Neural crest cell (in vitro differentiated cells): ENCODE measurements at places on chromosomes 5 and 9. TPM values are rescaled to one million over a fixed set of nuclear protein-coding genes. Genes with fewer than 3 reads are reported as not detected.
A peak's percentile ranks its signal among the peaks of the same experiment; 100 is the strongest.

DNA sequence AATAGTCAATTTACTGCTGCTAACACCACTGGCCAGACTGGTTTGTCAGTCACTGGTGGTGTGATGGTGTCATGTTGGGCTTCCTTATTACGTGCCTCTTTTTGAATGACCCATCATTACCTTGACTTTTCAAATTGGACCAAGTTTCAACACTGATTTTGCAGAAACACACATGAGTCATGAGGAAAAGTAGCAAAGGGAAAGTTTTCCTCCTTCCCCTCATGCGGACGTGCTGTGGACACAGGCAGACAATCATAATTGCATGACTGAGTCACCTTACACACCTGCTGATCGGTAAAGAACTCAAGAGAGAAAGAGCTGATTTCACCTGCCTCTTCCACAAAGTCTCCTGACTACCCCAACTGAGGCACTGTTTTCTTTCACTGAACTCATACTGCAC is 324.5 kb downstream of the ARRDC3 start:
- peaks cover 5% of the 10 kb centered on the region for H3K36me3 ChIP-seq
- peak overlapping the region; percentile 25 for H3K27ac ChIP-seq
- H3K4me1 ChIP-seq, result peaks cover 4% of the 10 kb centered on the region
- H3K4me3 ChIP-seq, result no peak overlapping the region
- no peaks in the 10 kb centered on the region for H3K27me3 ChIP-seq

DNA sequence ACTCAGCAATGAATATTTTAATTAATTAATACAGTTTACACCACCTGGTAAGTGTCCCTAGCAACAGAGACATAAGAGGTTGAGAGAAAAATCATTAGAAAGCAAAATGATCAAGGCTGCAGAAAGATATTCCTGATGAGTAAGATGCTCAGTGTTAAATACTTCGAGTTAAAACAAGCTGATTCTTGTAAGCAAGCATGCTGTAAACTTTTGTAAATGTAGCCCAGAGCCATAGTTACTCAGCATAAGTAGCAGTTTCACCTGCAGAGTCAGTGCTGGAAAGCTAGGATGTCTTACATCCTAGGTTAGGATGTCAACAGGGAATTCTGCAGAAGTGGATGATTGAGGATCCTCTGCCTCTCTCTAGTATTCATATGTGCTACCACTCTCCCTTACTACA is 4.2 kb downstream of the PRKACG start:
- H3K4me1 ChIP-seq, result no peaks in the 10 kb centered on the region
- H3K36me3 ChIP-seq, result no peaks in the 10 kb centered on the region
- no peaks in the 10 kb centered on the region for H3K27me3 ChIP-seq
- no peak for DNase-seq

DNA sequence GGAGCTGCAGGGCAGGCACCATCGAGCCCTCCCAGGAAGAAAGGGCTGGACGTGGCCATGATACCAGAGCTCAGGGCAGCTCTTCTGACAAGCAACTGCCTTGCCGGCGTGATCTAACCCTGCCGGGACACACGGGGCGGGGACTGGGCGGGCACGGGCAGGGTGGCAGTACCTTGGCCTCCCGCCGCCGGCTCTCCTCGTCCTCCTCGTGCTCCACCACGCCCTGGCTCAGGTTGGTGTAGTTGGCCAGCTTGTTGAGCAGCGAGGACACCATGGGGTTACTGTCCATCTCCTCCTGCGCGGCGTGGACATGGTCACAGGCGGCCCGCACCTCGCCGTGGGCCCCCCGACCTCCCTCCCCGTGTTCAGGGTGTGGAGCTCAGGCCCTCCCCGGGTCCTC is 18.5 kb downstream of the SLC12A7 start:
- H3K27me3 ChIP-seq, result no peaks in the 10 kb centered on the region
- H3K4me3 ChIP-seq, result no peak overlapping the region
- DNase-seq, result no peak
- H3K4me1 ChIP-seq, result peaks cover 13% of the 10 kb centered on the region
- H3K27ac ChIP-seq, result no peak overlapping the region

DNA sequence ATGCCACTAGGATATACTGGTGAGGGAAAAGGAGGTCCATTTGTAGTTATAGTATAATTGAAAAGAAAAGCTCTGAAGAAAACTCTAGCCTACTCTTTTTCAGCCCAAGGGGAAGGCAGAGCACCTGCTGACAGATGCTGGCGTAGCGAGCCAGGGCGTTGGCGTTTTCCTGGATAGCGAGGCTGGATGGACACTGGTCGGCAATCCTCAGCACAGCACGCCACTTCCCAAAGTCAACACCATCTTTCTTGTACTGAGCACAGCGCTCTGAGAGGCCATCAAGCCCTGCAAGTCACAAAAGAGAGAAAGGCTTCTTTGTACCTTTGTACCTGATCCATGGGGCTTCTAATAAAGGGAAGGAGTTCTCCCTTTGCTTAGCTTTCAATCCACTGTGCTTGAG is 8.2 kb downstream of the ALDOB start:
- no peaks in the 10 kb centered on the region for H3K36me3 ChIP-seq
- DNase-seq, result no peak
- peaks cover 4% of the 10 kb centered on the region for H3K27me3 ChIP-seq
- H3K4me3 ChIP-seq, result no peak overlapping the region
- no peaks in the 10 kb centered on the region for H3K4me1 ChIP-seq

DNA sequence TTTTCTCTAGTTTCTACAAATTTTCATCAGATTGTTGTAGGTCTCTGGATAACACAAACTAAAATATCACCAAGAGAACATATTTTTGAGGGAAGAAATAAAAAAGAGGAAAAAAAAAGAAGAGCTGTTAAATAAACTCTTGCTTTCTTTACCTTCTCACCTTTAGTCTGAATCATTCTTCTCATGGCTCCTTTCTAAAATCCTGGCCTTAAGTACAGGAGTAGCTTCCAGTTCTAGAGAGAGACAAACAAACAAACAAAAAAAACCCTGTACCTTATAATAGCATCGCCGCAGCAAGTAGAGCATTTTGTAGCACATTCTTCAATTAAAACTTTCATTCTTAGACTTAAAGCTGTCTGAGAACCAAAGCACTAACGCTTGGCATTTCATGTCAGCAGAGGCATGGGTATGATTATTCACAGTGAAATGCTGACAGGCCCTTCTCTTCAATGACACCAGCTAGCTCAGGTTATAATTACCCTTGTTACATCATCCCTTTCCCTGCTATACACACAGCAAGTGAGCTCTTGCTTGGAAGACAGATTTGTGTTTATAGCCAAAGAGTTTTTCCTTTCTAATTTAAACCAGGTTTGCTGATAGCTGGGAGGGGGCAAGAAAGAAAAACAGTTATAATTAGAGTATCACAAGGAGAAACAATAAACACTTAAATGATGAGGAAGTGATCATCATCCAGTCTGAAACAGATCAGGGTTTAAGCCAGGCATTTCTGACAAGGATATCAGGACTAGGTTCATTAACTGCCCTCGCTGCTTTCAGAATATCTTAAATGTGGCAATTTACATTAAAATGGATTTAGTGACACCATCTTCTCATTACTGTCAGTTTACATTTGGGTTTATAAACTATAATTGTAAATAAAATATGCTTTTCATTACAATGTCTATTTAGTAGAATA is 510.9 kb upstream of the ZNF608 start:
- H3K4me3 ChIP-seq, result no peak overlapping the region
- peaks cover 25% of the 10 kb centered on the region for H3K36me3 ChIP-seq
- no peak overlapping the region for H3K27ac ChIP-seq
- no peaks in the 10 kb centered on the region for H3K27me3 ChIP-seq
- H3K4me1 ChIP-seq, result peaks cover 30% of the 10 kb centered on the region

GRCh38 chr5:1498623-1499416 is 24.9 kb downstream of the LPCAT1 start:
- H3K27ac ChIP-seq, result no peak overlapping the region
- no peaks in the 10 kb centered on the region for H3K27me3 ChIP-seq
- H3K4me1 ChIP-seq, result peaks cover 3% of the 10 kb centered on the region

DNA sequence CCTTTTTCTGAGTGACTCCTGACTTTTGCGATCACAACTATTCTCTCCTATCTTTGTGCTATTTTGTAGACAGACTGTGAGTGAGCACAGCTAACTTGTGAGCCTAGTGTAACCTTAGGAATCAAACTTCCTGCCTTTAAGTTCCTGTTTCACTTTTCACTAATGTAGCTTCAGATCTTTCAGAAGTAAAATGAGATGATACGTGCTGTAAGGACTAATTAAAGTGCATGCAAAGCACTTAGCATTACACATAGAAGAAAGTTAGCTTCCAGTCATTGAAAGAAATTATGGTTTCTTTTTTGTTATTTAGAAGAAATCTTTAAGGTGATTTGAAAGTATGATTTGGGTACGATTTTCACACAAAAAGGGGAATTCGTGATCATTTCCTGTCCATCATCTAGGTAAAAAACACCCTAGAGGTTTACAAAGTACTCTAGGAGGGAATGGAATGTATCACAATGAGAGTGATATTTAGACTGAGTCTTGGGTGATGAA is 122.7 kb downstream of the ST8SIA4 start:
- H3K4me3 ChIP-seq, result no peak overlapping the region
- no peaks in the 10 kb centered on the region for H3K27me3 ChIP-seq
- H3K36me3 ChIP-seq, result no peaks in the 10 kb centered on the region
- peaks cover 12% of the 10 kb centered on the region for H3K4me1 ChIP-seq

DNA sequence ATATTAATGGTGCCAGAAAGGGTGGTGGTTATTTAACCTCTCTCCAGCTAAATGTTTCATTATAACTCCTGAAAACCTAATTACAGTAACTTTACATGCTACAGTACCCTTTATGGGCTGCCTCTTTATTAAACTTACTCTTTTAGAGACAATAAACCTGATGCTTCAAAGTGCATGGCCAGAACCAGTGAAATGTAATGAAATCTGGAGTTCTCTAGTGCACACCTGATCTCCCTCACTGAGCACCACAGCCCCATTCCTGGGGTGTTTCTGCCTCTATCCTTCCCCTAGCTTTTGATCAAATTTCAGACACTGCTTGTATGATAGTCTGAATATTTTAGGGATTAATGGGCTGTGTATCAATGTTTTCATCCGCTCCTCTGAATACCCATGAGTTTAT is 306.5 kb upstream of the WWC1 start:
- H3K27me3 ChIP-seq, result no peaks in the 10 kb centered on the region
- no peak overlapping the region for H3K4me3 ChIP-seq
- no peak overlapping the region for H3K27ac ChIP-seq
- H3K36me3 ChIP-seq, result peaks cover 2% of the 10 kb centered on the region
- no peak for DNase-seq

DNA sequence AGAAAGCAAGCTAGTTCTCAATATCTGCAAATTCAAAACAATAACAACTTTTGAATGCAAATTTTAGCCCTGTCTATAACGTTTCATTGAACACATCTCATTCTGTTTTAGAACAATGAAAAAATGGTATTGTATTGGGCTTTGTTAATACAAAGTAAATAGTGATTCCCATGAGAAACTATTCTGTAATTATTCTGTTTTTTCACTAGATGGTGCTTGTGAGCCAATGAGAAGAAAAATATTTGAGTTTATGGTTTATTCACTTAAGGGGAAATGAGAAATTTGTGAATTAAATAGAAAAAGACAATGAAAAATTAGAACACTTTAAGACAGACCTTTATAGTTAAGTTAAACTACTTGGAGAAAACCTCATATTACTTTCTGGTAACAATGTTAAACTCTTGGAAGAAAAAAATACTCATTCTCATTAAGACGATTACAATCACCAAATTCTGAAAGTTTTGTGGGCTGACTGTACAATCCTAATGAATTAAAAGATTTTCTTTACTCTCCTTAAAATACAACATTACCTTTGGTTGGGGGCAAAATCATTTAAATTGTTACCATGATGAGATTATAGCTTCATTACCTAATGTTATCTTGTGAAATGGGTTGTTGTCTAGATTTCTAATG is 127.0 kb downstream of the NNT start:
- H3K27me3 ChIP-seq, result peaks cover 8% of the 10 kb centered on the region
- no peak overlapping the region for H3K27ac ChIP-seq
- DNase-seq, result no peak

DNA sequence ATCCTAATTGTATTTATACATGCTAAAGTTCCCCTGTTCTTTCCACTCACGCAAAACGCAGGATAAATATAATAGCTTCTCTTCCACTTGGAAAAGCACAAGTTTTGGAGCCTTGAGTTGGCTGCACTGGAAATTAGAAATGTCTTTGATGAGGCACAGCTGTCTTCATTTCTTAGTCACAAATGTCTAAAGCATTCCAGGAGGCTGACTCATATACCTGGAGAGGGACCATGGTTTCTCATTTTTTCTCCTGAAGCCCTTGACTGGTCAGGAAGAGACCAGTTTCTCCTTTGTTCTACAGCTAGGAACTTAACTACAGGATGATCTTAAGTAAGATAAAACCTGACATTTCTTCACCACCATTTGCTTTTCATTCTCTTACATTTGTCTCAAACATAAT is 16.2 kb downstream of the MTX3 start:
- no peak overlapping the region for H3K27ac ChIP-seq
- peaks cover 14% of the 10 kb centered on the region for H3K4me1 ChIP-seq
- H3K36me3 ChIP-seq, result peaks cover 17% of the 10 kb centered on the region
- H3K4me3 ChIP-seq, result no peak overlapping the region

DNA sequence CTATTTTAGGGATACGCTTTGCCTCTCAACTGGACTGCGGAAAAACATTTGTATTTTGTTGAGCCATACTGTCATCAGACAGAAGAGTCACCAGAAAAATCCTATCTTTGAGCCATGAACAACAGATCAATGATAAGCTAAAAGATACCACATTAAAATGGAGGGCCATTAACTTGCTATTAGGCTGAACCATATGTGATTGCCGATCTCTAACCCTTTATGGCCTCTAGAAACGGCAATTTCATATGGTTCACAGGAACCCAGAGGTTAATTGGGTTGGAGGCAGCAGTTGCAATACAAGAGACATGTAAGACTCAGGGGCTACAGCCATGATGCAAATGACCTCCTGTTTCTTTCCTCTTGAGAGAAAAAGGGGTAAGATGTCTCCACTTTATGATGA is 69.8 kb downstream of the MYO10 start:
- H3K36me3 ChIP-seq, result peaks cover 14% of the 10 kb centered on the region
- H3K4me3 ChIP-seq, result peak overlapping the region; percentile 23
- no peak for DNase-seq
- H3K4me1 ChIP-seq, result peaks cover 76% of the 10 kb centered on the region
- H3K27me3 ChIP-seq, result no peaks in the 10 kb centered on the region

GRCh38 chr5:119032656-119033055 is 38.2 kb upstream of the DMXL1 start:
- H3K4me3 ChIP-seq, result no peak overlapping the region
- no peaks in the 10 kb centered on the region for H3K36me3 ChIP-seq
- DNase-seq, result no peak
- no peak overlapping the region for H3K27ac ChIP-seq
- no peaks in the 10 kb centered on the region for H3K4me1 ChIP-seq

- DNase-seq, result no peak
- no peaks in the 10 kb centered on the region for H3K36me3 ChIP-seq
- H3K27me3 ChIP-seq, result no peaks in the 10 kb centered on the region
- H3K4me1 ChIP-seq, result peaks cover 26% of the 10 kb centered on the region
These were observed 60.8 kb downstream of the PTPN3 start for GRCh38 chr9:109437286-109437685.

PCDHB2 gene
- total RNA-seq, result 52.6 and 57.8 TPM in 2 replicates

AMBP gene
- total RNA-seq, result 0.40 TPM in 1 of 2 replicates, not detected in the other

CRB2 gene
- total RNA-seq, result 73.4 and 80.5 TPM in 2 replicates

SLC36A3 gene
- total RNA-seq, result not detected in 2 replicates

PPP6C gene
- 45.3 and 46.2 TPM in 2 replicates for total RNA-seq
